ENCODE measurements at places on chromosomes 13 and 19. TPM values are rescaled to one million over a fixed set of nuclear protein-coding genes. Genes with fewer than 3 reads are reported as not detected.

DNA sequence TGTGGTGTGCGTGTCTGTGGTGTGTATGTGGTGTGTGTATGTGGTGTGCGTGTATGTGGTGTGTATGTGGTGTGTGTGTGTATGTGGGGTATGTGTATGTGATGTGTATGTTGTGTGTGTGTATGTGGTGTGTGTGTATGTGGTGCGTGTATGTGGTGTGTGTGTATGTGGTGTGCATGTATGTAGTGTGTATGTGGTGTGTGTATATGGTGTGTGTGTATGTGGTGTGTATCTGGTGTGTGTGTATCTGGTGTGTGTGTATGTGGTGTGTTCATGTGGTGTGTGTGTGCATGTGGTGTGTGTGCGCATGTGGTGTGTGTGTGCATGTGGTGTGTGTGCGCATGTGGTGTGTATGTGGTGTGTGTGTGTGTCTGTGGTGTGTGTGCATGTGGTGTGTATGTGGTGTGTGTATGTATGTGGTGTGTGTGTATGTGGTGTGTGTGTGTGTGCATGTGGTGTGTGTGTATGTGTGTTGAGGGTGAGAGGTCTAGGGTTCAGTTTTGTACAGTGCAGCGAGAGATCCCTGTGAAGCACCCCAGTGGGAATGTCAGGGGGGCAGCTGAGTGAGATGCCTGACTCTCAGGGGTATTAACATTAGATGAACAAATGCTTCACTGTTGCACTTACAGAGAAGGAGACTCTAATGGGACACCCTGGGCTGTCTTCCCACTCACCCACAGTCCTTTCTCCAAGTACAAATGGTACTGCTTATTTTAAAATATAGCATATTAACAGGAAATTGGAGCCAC lies 61.3 kb upstream of the MEDAG start:
- DNase-seq = no peak

Gene DIAPH3
- polyA plus RNA-seq = 0.42 TPM

GRCh38 chr13:91930687-91931086 lies 532.3 kb downstream of the GPC5 start:
- DNase-seq = no peak

Gene MIR17HG
- 1.1 TPM for polyA plus RNA-seq

DNA sequence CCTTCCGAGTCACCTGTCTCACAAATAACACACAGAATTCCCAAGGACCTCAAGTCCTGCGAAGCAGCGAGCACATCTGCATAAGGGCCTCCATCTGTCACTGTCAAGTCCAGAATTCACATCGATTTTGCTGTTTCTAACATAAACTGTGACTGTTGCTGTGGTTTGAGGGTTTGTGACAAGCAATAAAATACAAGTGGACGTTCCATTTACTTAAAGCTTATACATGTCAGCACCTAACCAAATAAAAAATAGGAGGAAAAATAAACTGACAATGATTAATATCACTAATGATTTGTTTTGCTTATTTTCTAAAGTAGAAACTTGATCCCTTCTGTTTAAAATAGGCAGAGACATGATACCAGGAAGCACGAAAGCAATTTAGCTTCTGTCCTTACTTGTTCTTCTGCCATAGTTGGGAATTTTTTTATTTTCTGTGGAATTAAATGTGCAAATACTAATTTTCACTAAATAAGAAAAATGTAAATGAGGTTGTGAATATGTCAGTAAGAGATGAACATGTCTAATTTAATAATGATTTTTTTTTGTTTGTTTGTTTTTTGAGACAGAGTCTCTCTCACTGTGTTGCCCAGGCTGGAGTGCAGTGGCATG lies 279.1 kb downstream of the FGF9 start:
- no peak for DNase-seq

DNA sequence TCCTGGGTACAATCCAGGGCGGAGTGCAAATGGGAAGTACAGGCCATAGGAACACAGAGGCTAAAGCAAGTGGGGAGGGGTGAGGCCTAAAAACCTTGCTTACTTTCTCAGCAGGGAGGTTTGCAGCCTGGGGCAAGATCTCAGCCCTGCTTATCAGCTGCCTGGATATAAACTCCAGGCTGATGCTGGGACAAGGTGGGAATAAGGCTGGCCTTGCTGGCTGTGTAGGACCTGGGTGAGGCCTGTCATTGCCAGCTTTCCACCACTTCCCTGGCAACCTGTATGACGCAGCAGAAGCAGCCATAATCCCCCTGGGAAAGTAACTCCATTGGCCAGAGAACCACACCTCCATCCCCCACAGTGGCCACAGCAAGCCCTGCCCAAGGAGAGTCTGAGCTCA lies 279.1 kb upstream of the ATXN8OS start:
- DNase-seq = no peak

DNA sequence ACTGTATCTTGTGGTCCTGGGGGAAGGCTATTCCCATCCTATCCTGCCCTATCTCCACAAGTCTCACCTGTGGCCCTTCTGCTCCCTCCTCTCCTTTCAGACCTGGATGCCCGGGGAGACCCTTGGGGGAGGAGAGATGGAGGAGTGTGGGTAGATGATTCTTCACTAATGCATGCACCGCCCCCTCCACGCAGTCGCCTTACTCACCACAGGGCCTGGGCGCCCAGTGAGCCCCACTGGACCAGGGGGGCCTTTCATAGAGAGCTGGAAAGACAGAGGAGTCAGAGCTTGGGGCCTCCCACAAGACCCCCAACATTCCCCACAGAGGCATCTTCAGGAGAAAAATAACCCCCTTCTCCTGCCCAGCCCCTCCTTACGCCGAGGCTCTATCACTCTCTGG lies 14.3 kb downstream of the COL5A3 start:
- DNase-seq = no peak

GRCh38 chr13:41627425-41627824 lies 170.1 kb downstream of the RGCC start:
- no peak for DNase-seq

GRCh38 chr13:28601581-28601980 lies 57.3 kb upstream of the POMP start:
- no peak for DNase-seq
